Transverse colon (tissue), 4 donors: ENCODE measurements at places on chromosomes 3 and 15.

DNA sequence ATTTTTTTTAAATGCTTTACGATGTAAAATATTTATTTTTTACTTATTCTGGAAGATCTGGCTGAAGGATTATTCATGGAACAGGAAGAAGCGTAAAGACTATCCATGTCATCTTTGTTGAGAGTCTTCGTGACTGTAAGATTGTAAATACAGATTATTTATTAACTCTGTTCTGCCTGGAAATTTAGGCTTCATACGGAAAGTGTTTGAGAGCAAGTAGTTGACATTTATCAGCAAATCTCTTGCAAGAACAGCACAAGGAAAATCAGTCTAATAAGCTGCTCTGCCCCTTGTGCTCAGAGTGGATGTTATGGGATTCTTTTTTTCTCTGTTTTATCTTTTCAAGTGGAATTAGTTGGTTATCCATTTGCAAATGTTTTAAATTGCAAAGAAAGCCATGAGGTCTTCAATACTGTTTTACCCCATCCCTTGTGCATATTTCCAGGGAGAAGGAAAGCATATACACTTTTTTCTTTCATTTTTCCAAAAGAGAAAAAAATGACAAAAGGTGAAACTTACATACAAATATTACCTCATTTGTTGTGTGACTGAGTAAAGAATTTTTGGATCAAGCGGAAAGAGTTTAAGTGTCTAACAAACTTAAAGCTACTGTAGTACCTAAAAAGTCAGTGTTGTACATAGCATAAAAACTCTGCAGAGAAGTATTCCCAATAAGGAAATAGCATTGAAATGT lies 15.6 kb downstream of the THBS1 start:
- H3K27me3 ChIP-seq = no peaks in the 10 kb centered on the region
- H3K4me3 ChIP-seq = no peak overlapping the region
- peaks cover 29% of the 10 kb centered on the region for H3K36me3 ChIP-seq
- H3K4me1 ChIP-seq = peaks cover 72% of the 10 kb centered on the region
- H3K27ac ChIP-seq = peak overlapping the region; percentile 76
- no peak for DNase-seq

- H3K27me3 ChIP-seq = no peaks in the 10 kb centered on the region
- no peaks in the 10 kb centered on the region for H3K4me1 ChIP-seq
These were observed 43.8 kb downstream of the TMCO5A start for GRCh38 chr15:37978231-37978630.

GRCh38 chr15:75721923-75722870 lies 9.5 kb upstream of the CSPG4 start:
- H3K36me3 ChIP-seq = no peaks in the 10 kb centered on the region
- H3K4me3 ChIP-seq = no peak overlapping the region
- H3K27me3 ChIP-seq = no peaks in the 10 kb centered on the region
- peaks cover 31% of the 10 kb centered on the region for H3K4me1 ChIP-seq
- DNase-seq = no peak

DNA sequence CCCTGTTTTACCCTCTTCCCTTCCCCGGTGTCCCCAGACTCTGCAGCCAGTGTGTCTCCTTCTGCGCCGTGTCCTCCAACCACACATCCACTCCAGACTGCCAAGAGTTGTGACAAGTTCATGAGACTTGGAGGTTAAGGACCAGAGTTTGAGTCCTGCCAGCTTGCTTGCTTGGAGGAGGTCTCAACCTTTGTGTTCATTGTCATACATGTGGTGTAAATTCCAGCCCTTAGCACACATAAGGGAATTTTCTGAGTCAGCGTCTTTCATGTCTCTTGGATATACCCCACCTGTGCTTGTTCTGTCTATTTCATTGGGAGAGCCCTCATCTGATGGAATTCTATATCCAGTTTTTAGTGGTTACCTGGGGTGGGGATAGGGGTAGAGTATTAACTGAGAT lies 13.3 kb downstream of the CORO2B start:
- no peak for DNase-seq
- H3K4me3 ChIP-seq = no peak overlapping the region
- no peak overlapping the region for H3K27ac ChIP-seq
- no peaks in the 10 kb centered on the region for H3K4me1 ChIP-seq
- no peaks in the 10 kb centered on the region for H3K27me3 ChIP-seq
- no peaks in the 10 kb centered on the region for H3K36me3 ChIP-seq

GRCh38 chr3:114144909-114145688 lies 33.8 kb downstream of the DRD3 start:
- no peak for DNase-seq
- no peak overlapping the region for H3K4me3 ChIP-seq
- no peaks in the 10 kb centered on the region for H3K4me1 ChIP-seq
